ENCODE measurements at places on chromosomes 12 and 14. TPM values are rescaled to one million over a fixed set of nuclear protein-coding genes. Genes with fewer than 3 reads are reported as not detected.

- H3K27ac ChIP-seq: no peak overlapping the region
- H3K4me3 ChIP-seq: no peak overlapping the region
- DNase-seq: peak; percentile 37
- H3K27me3 ChIP-seq: no peaks in the 10 kb centered on the region
These were observed 51.9 kb downstream of the MAP1LC3B2 start for GRCh38 chr12:116610971-116611541.

DNA sequence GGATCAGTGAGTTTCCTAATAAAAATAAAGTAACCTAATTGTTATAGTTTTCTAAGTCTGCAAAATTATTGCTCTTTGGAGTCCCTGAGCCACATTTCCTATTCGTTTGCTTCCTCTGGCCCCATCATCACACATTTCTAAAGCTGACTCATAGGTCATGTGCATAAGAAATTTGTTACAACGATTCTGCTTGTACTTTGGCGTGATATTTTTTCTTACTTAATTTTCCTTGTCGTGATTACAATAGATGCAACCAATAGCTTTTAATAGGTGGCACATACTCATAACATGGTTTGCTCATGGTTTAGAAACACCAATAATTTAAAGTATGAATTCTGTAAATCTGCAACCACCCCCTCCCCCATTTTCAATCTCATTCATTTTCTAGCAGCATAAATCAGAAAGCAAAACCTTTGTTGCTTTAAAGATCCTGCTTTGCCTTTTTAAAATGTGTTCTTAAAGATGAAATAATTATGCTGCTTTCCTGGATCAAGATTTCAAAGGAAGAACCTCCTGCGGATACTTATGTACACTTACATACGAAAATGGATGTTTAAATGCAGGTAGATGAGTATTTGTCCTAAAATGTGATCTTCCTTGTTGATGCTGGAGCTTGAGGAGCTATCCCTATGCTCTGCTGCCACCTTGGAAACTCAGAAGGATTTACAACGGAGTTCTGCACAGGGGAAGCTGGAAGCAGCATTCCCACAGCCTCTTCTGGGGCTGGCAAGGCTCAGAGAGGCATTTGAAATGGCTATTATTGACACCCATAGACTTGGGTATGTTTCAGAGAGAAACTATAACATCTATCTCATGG, 1.7 kb upstream of the FLRT2 start:
- peaks cover 4% of the 10 kb centered on the region for H3K27me3 ChIP-seq
- peaks cover 9% of the 10 kb centered on the region for H3K4me1 ChIP-seq
- peak; percentile 96 for DNase-seq
- peak overlapping the region; percentile 97 for H3K27ac ChIP-seq

DNA sequence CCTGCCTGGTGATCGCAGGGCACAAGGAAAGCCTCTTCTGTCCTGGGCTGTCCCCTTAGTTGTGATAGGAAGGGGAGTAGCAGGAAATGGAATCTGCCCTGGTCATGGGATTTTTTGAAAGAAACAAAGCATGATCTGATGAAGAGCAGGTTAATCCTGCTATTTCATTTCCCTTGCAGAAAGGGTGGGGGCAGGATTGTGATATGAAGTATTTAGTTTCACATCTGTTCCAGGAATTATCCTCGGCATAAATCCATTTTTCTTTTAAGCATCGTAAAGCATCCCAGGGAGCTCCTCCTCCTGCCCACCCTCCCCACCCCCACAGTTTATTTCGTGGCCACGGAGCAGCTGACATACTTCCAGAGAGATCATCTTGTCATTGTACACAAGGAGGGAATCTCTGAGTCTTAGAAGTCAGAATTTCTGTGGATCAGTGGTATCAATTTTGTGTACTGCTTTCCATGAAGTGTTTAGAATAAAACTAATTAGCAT, 53.1 kb downstream of the TGFB3 start:
- peak; percentile 79 for DNase-seq
- peaks cover 2% of the 10 kb centered on the region for H3K36me3 ChIP-seq
- peaks cover 12% of the 10 kb centered on the region for H3K4me1 ChIP-seq
- H3K27me3 ChIP-seq: no peaks in the 10 kb centered on the region
- peak overlapping the region; percentile 19 for H3K4me3 ChIP-seq

DNA sequence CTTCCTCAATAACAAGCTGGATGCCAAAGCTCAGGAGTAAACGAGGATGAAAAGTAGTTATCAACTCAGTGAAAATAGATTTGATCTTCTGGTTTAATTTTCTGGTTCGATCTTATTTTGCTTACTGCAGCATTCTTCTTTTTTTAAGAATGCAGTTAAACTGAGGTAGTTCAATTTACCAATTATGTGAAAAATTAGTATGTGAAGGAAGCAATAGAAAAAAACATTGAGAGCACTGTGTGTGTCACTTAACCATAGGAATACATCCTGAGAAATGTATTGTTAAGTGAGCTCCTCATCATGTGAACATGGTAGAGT, 111.4 kb upstream of the TSPAN8 start:
- H3K4me3 ChIP-seq: no peak overlapping the region
- H3K27ac ChIP-seq: no peak overlapping the region
- no peaks in the 10 kb centered on the region for H3K4me1 ChIP-seq

TMED10 gene
- polyA plus RNA-seq: 120 TPM

PZP gene
- 0.33 TPM for polyA plus RNA-seq

C12orf54 gene
- 0.53 TPM for polyA plus RNA-seq

DNA sequence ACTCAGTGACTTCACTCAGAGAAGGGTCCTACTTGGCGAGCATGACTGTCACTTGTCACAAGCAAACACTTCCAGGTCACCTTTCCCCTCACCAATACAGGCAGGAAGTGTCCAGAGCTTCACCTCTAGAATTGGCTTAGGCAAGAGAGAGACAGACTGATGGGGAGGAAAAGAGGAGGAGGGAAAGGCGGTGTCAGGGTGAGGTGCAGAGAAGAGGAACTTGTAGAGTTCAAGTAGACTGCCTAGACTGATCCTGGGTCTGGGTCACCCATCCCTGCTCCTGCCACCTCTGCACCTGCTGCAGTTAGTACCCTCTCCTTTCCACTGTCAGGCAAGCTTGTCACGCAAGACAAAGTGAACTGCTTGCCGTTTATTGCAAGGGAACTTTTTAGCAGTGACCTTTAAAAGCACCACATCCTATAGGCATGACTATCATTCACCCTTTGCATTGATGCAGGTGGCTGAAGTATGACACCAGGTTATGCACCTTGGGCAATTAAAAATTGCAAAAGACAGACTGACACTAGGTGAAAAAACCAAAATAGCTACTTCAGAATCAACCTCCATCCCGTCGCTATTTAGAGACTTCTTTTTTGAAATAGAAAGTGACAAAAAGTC, 292.4 kb downstream of the SYT1 start:
- no peak for DNase-seq
- H3K27me3 ChIP-seq: no peaks in the 10 kb centered on the region
- no peak overlapping the region for H3K4me3 ChIP-seq
- H3K27ac ChIP-seq: no peak overlapping the region
- H3K4me1 ChIP-seq: no peaks in the 10 kb centered on the region

GRCh38 chr14:63287666-63288483, 30.9 kb downstream of the GPHB5 start:
- peaks cover 37% of the 10 kb centered on the region for H3K36me3 ChIP-seq
- no peaks in the 10 kb centered on the region for H3K27me3 ChIP-seq
- peak; percentile 60 for DNase-seq
- H3K4me3 ChIP-seq: no peak overlapping the region
- no peak overlapping the region for H3K27ac ChIP-seq
- no peaks in the 10 kb centered on the region for H3K4me1 ChIP-seq

RFLNA gene
- 10.3 TPM for polyA plus RNA-seq
